MCF 10A (cell line): ENCODE measurements at places on chromosomes 11 and 22. TPM values are rescaled to one million over a fixed set of nuclear protein-coding genes. Genes with fewer than 3 reads are reported as not detected.

Gene CADM1
- not detected in 2 replicates for total RNA-seq

Gene OR10G4
- not detected in 2 replicates for total RNA-seq

Gene SHISAL1
- total RNA-seq, result 1.6 and 3.7 TPM in 2 replicates

GRCh38 chr11:128686745-128687177 lies 7.1 kb upstream of the FLI1 start:
- DNase-seq, result no peak

GRCh38 chr22:49344161-49344560 lies 483.5 kb downstream of the BRD1 start:
- DNase-seq, result no peak

DNA sequence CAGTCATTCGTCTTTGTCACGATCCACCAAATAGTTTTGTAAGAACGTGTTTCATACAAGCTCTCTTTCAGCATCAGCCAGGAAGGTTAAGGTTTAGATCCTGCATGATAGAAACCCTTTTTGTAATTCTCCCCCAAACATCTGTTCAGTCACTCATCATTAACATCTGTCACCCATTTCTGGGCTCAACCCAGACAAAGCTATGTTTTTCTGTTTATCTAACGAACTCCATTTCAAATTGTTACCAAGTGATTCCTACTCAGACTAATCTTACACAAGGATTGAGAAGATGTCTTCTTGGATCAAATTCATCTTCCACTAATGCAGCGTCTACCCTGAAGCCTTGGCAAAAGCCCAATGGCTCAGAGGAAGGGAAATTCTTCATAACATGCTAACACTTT lies 58.8 kb downstream of the FZD4 start:
- no peak for DNase-seq
